Tracheal epithelial cell (primary cell): ENCODE measurements at places on chromosomes 6 and 20. TPM values are rescaled to one million over a fixed set of nuclear protein-coding genes. Genes with fewer than 3 reads are reported as not detected.

Gene CD40
- total RNA-seq: 10.0 and 28.4 TPM in 2 replicates

Gene SAMD5
- 0.48 and 2.1 TPM in 2 replicates for total RNA-seq

Gene RANBP9
- total RNA-seq: 23.4 and 34.1 TPM in 2 replicates

Gene FAM83B
- total RNA-seq: 50.7 and 53.7 TPM in 2 replicates

Gene CCR6
- total RNA-seq: not detected in 2 replicates

Gene TCF21
- total RNA-seq: under 0.01 TPM in 1 of 2 replicates, not detected in the other

Gene GRM1
- total RNA-seq: not detected in 2 replicates

Gene ADGRG6
- 21.7 and 40.1 TPM in 2 replicates for total RNA-seq

Gene MUC22
- total RNA-seq: not detected in 2 replicates

Gene GRM4
- total RNA-seq: not detected in 2 replicates

Gene PKIB
- 9.2 and 20.2 TPM in 2 replicates for total RNA-seq

Gene COX4I2
- not detected in 2 replicates for total RNA-seq

Gene C4A
- 1.4 and 2.8 TPM in 2 replicates for total RNA-seq

Gene PRR18
- under 0.01 TPM in 1 of 2 replicates, not detected in the other for total RNA-seq

Gene VWA7
- total RNA-seq: 0.43 and 0.48 TPM in 2 replicates

Gene C6orf58
- not detected in 2 replicates for total RNA-seq

Gene BRPF3
- total RNA-seq: 3.8 and 4.1 TPM in 2 replicates

Gene UST
- total RNA-seq: 7.7 and 27.7 TPM in 2 replicates

Gene HRH3
- total RNA-seq: not detected in 2 replicates

Gene STK4
- total RNA-seq: 24.7 and 25.3 TPM in 2 replicates
